ENCODE measurements at places on chromosomes 12 and 14.

- no peak for DNase-seq
Measured at GRCh38 chr12:62379026-62379722, 87.5 kb upstream of the MON2 start.

DNA sequence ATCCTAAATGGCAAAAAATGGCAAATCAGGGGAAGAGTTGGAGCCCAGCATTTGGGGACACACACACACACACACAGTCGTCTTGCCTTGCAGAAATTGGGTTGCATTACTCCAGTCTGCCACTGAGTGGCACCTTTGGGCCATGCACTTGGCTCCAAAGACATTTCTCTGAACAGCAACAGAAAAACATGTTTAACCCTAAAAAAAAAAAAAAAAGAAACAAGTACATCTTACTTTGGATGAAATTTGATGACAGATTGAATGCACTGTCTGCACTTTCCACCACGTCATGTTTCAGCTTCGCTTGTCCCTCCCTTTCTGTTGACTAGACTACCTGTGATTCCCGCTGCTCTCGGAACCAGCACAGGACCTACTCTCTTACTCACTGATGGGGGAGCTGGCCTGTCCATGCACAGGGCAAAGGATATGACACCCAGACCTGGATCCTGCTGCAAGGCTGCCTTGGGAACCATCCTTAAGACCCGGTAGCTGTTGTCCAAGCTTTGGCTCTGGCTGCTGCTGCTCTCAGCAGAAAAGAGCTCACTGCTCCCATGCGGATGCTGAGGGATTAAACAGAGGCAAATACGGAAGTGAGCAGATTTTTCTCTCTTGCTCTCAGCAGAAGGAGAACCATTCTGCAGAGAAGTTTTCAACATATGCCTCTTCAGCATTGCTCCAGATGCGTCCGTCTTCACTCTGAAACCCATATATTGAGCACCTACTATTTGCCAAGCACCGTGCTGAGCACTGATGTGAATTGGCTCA lies 376.8 kb downstream of the DPF3 start:
- peak; percentile 25 for DNase-seq

GRCh38 chr14:100140452-100141078 lies 18.9 kb downstream of the DEGS2 start:
- no peak for DNase-seq

GRCh38 chr12:70317781-70318180 lies 48.3 kb upstream of the KCNMB4 start:
- DNase-seq, result no peak

GRCh38 chr14:106790189-106791036 lies 1264.0 kb downstream of the TMEM121 start:
- DNase-seq, result peak; percentile 53

- no peak for DNase-seq
Measured at GRCh38 chr12:3242199-3242863, 165.2 kb downstream of the TSPAN9 start.

- no peak for DNase-seq
Measured at GRCh38 chr12:114759635-114760034, 75.7 kb upstream of the TBX3 start.

- DNase-seq, result no peak
Measured at GRCh38 chr14:93219103-93219726, 12.2 kb downstream of the UBR7 start.

DNA sequence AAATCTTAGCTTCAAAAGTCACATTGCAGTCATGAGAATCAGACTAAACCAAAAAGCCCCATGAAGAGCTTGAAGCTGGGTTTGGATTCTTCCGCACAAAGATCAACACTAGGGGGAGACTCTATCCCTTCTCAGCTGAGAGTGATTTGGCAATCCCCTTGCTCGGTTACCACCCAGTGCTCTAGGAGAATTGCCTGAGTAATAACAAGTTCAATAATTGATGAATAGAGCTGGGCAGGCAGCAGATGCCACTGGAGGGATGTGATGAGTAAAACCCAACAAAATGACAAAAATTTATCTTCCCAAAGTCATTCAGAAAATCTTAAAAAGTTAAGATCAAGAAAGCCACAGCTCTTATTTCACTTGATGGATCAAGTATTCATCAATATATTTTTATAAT lies 185.6 kb upstream of the ARID2 start:
- no peak for DNase-seq

All from stimulated activated CD8-positive, alpha-beta memory T cell treated with anti-CD3 and anti-CD28 coated beads, Interleukin-15, amount 100 ng/mL, for 24 hours (primary cell).